ENCODE measurements at places on chromosomes 7 and 10.

DNA sequence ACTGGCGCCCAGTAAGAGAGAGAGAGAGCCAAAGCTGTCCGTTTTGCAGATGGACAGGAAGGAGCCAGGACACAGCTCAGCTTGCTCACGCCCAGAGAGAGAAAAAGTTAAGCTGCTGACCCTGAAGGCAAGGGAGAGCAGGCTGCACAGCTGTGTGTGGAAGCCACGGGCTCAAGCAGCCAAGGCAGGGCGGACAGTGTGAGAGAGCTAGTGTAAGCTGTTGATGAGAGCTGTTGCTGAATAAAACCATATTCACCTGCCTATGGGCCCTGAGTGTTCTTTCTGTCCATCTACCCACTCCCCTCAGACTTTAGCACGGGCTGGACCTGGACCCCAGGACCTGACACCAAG, 5.4 kb downstream of the INMT start:
- DNase-seq = no peak

DNA sequence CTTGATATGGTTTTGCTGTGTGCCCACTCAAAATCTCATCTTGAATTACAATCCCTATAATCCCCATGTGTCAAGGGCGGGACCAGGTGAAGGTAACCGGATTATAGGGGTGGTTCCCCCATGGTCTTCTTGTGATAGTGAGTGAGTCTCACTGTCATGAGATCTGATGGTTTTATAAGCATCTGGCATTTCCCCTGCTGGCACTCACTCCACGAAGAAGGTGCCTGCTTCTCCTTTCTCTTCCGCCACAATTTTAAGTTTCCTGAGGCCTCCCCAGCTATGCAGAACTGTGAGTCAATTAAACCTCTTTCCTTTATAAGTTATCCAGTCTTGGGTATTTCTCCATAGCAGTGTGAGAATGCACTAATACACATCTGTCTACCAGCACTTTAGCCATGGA, 109.5 kb upstream of the SDK1 start:
- no peak for DNase-seq

DNA sequence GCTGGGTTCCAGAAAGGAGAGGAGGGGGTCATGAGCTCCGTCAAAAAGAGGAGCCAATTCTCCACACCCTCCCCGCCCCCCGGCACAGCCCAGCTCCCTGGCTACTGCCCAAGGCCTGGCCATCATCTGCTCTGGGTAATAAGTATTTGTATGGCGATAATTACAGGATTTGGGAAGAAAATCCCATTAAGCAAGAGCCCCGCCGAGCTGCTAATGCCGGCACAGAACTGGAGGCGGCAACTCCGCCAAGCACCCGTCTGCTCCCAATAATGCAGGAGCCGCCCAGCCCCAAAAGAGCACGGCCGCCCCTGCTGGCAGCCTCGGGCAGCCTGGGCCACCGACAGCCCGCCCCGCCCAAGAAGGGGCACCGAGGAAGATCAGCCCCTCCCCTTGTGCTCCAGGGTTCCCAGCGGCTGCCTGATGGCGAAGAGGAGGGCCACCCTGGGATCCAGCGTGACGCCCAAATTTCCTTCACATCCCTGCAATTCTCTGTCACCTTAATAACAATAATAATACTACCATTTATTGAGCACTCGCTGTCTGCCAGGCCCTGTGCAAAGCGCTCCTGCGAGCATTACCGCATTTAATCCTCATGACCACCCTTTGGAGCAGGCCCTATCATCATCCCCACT, 5.9 kb downstream of the SLIT1 start:
- DNase-seq = no peak

DNA sequence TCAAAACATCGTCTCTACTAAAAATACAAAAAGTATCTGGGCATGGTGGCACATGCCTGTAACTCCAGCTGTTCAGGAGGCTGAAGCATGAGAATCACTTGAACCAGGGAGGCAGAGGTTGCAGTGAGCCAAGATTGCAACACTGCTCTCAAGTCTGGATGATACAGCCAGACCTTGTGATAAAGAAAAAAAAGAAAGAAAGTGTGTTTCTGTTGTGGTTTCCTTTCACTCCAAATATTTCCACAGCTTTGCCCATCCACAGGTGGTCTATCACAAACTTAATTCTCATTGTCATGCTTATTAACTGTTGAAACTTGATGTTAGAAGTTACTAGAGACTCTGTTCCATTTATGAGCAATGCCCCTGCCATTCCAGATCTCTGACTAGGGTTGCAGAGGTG, 316.0 kb upstream of the SEMA3C start:
- DNase-seq = no peak

- no peak for DNase-seq
Measured at GRCh38 chr7:115221456-115221855, 299.6 kb downstream of the MDFIC start.

- DNase-seq = no peak
Measured at GRCh38 chr10:77315496-77316129, 322.0 kb downstream of the KCNMA1 start.

DNA sequence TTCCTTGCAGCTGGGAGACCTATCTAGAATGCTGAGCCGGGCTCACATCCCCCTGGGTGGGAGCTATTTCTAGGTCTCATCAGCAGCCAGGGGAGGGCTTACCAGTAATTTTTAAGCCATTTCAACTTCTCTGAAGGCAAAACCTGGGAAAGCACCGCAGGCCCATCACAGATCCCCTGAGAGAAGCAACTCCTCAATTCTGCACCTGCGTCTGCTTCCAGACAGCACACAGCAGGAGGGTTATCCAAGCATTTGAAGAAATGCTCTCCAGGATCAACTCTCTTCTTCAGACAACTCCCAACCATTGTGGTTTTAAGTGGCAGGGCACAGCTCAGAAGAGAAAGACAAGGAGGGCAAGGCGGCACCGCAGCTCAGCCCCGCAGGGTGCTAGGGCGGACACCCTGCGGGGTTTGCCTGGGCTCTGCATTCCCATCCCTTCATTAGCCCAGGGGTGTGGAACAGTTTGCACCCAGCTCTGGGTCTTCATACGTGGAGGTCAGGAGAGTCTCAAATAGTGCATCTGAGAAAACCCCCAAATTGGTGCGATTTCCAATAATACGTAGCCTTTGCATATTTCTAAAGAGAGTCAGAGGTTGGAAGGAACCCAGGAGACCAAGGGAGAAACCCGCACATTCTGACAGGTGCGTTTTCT, 618.7 kb downstream of the DNAJB6 start:
- no peak for DNase-seq

GRCh38 chr7:54757711-54758110, 1.3 kb downstream of the SEC61G start:
- DNase-seq = no peak

DNA sequence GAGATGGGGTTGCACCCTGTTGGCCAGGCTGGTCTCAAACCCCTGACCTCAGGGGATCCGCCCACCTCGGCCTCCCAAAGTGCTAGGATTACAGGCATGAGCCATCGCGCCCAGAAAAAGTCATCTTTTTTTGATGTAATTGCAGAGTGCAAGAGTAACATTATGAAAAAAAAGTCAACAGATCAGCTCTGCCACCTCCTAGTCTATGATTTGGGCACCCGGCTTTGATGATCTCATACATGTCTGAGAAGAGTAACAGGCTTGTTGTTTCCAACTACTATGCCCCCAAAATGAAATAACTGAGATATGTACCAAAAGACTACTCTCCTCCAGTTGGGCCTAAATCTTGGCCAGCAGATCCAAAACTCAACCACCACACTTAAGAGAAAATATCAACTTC, 40.8 kb downstream of the VOPP1 start:
- DNase-seq = no peak

DNA sequence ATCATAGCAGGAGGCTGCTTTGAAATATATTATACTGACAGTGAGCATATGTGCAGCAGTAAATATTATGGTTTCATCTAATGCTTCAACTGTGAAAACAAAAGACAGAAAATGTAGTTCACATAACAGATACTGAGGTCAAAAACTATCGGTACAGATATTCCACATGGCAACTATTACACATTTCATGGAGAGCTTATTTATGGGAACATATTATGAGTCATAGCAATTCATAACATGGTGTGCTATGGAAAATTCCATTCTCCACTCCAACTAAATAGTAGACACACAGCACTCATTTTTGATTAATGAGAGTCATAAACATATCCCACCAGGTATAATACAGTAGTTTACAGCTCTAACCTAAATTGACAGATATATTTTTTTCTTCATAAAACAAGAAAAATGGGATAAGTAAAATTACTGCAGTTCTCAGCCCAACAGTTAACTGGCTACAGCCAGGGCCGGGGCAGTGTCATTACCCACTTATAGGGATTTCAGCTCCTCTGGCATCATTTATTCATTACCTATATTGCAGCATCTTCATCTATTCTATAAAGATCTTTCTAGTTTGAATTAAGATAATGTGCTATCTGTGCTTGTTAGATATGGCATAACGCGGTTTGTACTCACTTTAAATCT, 475.6 kb upstream of the KLF6 start:
- DNase-seq = no peak

- DNase-seq = no peak
Measured at GRCh38 chr10:114925587-114926586, 12.1 kb upstream of the TRUB1 start.

DNA sequence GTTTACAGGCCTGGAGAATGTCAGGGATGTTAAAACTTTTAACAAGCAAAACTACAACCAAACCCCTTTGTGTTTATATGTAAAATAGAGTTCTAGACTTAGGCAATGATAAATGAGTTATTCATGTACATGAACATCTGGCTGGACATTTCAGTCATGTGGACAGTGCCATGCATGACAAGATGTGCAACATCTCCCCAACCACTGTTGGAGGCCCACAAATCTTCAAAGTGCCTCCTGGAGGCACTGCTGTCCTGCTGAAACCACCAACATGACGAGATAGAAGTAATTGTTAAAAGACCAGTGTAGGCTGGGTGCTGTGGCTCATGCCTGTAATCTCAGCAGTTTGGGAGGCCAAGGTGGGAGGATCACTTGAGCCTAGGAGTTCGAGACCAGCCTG, 18.4 kb downstream of the PPIA start:
- no peak for DNase-seq

DNA sequence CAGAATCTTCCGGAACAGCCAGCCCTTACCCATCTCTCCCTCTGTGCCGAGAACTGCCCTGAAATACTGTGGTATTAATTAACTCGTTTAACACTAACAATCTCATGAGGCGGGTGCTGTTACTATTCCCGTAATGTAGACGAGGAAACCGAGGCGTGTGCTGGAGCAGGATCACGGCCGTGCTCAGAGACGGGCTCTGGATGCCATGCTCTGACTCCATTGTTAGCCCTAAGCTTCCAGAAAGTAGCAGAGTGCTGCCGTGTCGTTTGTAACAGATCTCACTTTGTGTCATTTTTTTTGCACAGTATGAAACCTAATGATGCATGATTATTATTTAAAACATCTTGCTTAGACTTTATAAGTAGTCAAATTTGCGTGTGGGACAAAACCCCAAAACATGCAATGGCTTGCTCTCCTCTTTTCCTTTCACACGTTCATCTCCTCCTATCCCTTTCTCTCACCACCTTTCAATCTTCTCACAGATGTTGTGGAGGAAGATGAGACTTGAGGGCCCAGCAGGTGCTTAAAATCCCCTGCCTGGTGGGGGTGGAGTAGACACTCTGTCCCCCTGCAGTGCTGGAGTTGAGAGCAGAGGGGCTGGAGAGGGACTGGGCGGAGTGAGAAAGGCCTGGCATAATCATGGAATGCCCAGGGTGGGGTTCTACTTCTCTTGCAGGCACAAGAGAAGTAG, 482 bp upstream of the ACTR3C start:
- no peak for DNase-seq

GRCh38 chr7:4137552-4137951, 544.5 kb upstream of the FOXK1 start:
- peak; percentile 6 for DNase-seq

DNA sequence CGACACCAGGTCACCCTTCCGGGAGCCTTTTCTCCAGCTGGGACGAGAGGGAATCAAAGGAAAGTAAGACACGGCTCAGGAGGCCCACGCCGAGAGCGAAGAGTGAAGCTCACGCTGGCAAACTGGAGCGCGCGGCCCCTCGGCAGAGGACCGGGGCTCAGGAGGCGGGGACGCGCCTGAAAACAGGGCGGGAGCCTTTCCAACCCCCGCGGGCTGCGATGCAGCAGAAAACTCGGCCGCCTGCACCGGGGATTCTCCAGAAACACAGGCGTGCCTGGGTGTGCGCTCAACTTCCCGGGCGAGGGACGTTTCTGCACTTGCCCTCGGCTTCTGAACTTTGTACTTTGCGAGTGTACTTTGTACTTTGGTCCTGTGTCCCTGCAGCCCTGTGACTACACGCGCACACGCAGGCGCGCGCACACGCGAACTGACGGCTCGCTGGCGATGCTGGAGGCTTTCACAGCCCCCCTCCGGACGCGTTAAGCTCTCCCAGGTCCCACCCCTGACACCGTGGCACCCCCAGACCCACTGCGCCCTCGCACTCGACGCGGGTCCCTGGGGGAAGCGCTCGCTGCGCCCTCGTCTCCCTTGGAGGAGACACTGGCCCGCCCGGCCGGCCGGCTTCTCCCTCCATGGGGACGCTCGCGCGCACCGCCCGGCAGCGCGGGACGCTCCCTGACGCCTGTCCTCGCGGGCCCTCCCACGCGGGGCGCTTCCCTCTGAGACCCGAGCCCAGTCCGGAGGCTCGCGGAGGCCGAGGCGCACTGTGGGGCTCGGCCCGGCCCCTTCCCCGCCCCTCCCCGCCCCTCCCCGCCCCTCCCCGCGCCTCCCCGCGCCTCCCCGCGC, 588 bp upstream of the PAOX start:
- peak; percentile 90 for DNase-seq

- no peak for DNase-seq
Measured at GRCh38 chr10:71272056-71272771, 46.8 kb upstream of the SLC29A3 start.

DNA sequence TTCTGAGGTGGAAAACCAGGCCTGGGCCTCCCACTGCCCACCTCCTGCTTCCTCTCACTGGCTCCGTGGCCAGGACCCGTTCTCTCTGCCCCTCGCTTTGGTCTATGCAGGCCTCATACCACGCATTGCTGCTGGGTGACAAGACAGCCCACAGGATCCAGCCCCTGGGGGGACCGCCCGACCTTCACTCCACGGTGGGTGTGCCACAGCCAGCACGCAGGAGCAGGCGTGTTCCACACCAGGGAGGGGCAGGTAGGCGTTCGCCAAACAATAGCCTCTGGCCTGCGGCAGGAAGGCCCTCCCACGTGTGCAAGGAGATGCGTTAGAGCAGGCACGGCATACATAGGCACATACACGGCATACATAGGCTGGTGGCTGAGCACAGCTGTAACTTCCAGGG, 233.4 kb downstream of the WDR37 start:
- DNase-seq = no peak

GRCh38 chr7:37028909-37029440, 304.7 kb upstream of the AOAH start:
- no peak for DNase-seq
